ENCODE measurements at places on chromosomes 16 and 17. TPM values are rescaled to one million over a fixed set of nuclear protein-coding genes. Genes with fewer than 3 reads are reported as not detected.
A peak's percentile ranks its signal among the peaks of the same experiment; 100 is the strongest.

DNA sequence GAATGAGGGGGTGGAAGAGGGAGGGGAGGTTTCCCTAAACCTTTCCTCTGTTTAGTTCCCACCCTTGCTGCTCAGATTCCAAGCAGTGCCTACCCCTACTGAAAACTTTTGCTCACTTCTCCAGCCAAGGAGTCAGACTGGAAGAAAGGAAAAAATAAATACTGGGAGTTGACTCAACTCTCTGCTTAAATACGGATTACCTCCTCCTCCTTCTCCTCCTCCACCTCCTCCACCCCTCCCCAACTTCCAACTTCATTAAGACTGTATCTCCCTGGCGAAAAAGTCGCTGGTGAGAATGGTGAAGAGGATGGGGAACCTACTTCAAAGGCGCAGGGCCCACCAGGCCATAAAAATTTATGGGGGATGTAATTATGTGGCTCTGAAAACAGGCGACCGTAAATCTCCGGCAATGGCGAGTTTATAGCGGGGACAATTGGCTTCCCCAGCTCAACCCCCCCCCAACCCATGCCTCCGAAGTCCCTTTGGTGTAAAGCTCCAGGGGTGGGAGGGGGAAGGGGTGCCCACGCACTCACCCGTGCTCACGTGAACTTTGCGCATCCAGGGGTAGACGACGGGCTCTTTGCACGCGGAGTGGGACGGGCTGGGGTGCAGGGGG is 712 bp downstream of the HOXB4 start:
- H3K27me3 ChIP-seq = no peaks in the 10 kb centered on the region
- H3K4me3 ChIP-seq = peak overlapping the region; percentile 82
- peaks cover 8% of the 10 kb centered on the region for H3K4me1 ChIP-seq
- H3K36me3 ChIP-seq = no peaks in the 10 kb centered on the region

Gene PPP1R27
- total RNA-seq = not detected

Gene CHMP6
- 48.1 TPM for total RNA-seq

DNA sequence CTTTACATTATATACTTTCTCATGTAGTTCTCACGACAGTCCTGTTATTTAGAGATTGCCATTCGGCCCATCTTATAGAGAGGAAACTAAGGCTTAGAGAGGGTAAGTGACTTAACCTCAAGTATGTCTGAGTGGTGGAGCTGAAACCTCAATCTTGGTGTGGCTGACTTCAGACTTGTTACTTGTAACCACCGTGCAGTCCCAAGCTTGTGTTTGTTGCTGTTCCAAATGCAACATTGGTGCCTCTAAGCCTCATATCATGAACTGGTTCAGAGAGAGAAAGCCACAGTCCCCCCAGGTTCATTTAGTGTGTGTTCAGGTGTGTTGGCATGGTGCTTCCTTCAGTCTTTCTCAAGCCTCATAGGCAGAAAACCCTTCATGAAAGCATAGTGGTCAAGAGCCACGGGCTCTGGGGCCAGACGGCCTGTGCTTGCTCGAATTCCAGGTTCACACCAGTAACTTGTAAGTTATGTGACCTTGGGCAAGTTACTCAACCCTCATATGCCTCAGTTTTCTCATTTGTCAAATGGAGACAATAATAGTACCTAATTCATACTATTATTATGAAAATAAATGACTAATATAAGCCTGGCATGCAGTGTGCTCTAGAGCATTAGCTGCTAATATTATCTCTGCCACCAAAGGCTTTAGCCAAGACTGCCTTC is 39.9 kb downstream of the CDH1 start:
- H3K27me3 ChIP-seq = no peaks in the 10 kb centered on the region
- H3K4me3 ChIP-seq = no peak overlapping the region
- H3K4me1 ChIP-seq = peaks cover 9% of the 10 kb centered on the region
- no peak for DNase-seq
- no peak overlapping the region for H3K27ac ChIP-seq
- no peaks in the 10 kb centered on the region for H3K36me3 ChIP-seq

Gene BAIAP3
- 12.8 TPM for total RNA-seq

GRCh38 chr17:67800495-67800928 is 24.8 kb upstream of the BPTF start:
- no peaks in the 10 kb centered on the region for H3K36me3 ChIP-seq
- H3K4me3 ChIP-seq = no peak overlapping the region
- DNase-seq = peak; percentile 20
- no peaks in the 10 kb centered on the region for H3K4me1 ChIP-seq
- no peaks in the 10 kb centered on the region for H3K27me3 ChIP-seq

GRCh38 chr17:61470530-61471136 is 18.4 kb downstream of the TBX4 start:
- H3K27ac ChIP-seq = no peak overlapping the region
- no peaks in the 10 kb centered on the region for H3K4me1 ChIP-seq
- H3K36me3 ChIP-seq = no peaks in the 10 kb centered on the region
- H3K27me3 ChIP-seq = no peaks in the 10 kb centered on the region
- no peak for DNase-seq

GRCh38 chr16:83365166-83365565 is 442.6 kb upstream of the HSBP1 start:
- H3K4me1 ChIP-seq = no peaks in the 10 kb centered on the region
- H3K27ac ChIP-seq = no peak overlapping the region
- DNase-seq = no peak
- H3K36me3 ChIP-seq = no peaks in the 10 kb centered on the region
- H3K4me3 ChIP-seq = no peak overlapping the region

GRCh38 chr17:351449-351738 is 1.2 kb downstream of the RPH3AL start:
- no peak overlapping the region for H3K27ac ChIP-seq
- H3K4me3 ChIP-seq = no peak overlapping the region

Gene ALOXE3
- not detected for total RNA-seq

Gene HOXB7
- 0.60 TPM for total RNA-seq

DNA sequence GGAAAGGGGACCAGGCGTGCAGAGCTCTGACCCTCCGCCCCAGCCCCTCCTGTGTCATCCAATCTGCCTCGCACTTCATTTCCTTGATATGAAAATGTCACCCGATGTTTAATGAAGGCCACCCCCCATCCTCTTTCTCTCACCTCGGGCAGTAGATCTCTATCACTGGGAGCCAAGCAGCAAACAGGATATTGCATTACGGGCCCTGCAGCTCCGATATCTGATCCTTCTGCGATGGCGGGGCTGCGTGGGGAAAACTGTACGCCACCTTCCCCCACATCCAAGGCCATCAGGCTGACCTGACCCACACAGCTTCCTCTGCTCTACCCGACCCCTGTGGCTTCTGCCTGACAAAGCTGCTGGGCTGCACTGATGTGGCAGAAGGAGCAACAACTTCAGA is 74.9 kb downstream of the DYNLRB2 start:
- no peak overlapping the region for H3K4me3 ChIP-seq
- H3K27me3 ChIP-seq = no peaks in the 10 kb centered on the region
- no peaks in the 10 kb centered on the region for H3K4me1 ChIP-seq
- no peak for DNase-seq

DNA sequence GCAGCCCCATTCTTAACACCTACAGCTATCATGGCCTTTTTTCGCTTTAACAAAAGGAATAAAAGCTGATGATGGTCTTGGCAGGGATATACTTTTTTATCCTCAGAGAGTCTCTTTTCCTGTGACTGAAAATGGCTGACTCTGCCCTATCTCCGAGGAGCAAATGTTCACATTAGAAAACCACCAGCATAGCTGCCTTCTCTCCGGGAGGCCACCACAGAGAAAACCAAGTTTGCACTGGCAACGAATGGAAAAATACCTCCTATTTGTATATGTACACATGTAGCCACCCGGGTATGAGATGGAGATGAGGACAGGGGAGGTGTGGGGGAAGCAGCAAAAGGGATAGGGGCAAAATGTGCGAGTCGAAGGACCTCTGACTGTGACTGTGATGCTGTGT is 88.2 kb downstream of the STX8 start:
- no peak overlapping the region for H3K4me3 ChIP-seq
- DNase-seq = no peak

DNA sequence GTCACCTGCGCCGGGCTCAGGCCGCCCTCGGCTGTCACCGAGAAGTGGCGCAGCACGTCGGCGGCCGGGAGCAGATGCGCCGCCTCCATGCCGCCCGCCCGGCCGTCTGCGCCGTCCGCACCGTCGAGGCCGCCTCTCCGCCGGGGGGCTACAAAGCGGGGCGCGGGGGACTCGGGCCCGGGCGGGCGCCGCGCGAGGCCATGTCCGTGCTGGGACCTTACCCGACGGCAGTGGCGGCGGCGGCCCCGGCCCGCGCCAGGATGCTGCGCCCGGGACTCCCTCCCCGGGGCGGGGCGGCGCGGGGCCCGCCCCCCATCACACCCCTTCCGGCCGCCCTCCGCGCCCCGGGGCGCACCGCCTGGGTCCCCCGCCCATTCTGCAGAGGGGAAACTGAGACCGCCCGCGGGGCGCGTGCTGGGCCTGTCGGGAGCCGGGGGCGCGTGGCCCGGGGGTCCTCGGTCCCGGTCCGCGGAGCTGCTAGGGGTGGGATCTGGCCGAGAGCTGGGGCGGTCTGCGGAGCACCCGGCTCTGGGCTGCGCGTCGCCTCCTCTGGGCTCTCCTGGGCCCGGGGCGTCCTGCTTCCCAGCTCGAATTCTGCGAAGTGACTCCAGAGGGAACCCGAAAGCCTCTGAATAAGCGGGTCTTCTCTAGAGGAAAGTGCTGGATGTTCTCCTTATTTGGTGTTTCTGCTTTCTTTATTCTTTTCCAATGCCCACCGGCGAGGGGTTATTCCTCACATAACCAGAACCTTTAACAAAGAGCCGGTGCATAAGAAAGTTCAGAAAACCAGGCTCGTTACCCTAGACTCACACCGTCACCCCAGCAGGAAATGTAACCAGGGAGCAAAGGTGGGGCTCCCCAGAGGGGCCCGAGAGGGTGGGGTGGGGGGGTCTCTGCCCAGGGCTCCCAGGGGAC is at the start of gene ATP2A3:
TSS of gene ATP2A3 (minus strand) at position 235 of the 915 bp plus-strand sequence. CDS start at position 89, 146 bp downstream.
- peaks cover 5% of the 10 kb centered on the region for H3K36me3 ChIP-seq
- H3K4me3 ChIP-seq = peak within 1 kb of the TSS; percentile 98
- H3K27me3 ChIP-seq = no peaks in the 10 kb centered on the region
- H3K27ac ChIP-seq = peak within 1 kb of the TSS; percentile 79

Gene TBX2
- total RNA-seq = not detected

Gene PRKCB
- 84.7 TPM for total RNA-seq

- H3K36me3 ChIP-seq = no peaks in the 10 kb centered on the region
- no peaks in the 10 kb centered on the region for H3K27me3 ChIP-seq
- no peak for DNase-seq
These were observed 27.2 kb upstream of the TMEM220 start for GRCh38 chr17:10757067-10757466.

Gene ASIC2
- total RNA-seq = not detected

DNA sequence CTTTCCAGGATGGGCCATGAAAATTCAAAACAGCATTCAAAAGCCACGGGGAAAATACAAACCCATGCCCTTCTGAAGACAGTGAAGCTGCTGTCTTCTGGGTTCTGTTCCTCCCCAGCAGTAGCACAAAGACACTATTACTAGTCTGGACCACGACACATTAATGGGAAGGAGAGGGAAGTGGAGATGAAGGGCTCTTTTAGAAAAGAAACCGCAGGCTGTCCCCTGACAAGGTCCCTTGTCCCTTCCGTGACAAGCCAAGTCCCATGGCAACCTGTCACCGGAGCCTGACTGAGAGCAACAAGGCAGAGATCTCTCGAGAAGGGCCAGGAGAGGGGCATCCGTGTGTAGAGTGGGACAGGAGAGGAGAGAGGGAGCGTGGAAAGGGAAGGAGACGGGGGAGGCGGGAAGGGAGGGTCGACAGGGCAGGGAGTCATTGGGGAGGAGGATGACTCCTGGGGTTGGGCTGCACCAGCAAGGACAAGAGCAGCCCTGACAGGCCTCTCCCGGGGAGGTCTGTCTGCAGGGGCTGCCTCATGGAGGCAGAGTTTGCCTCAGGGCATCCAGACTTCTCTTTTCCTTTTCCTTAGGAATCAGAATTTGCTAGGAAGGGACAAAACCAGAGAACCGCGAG is 436.2 kb downstream of the SLC39A11 start:
- H3K27me3 ChIP-seq = no peaks in the 10 kb centered on the region
- H3K36me3 ChIP-seq = no peaks in the 10 kb centered on the region
- DNase-seq = no peak
- H3K27ac ChIP-seq = no peak overlapping the region
- H3K4me3 ChIP-seq = no peak overlapping the region

GRCh38 chr17:37220607-37220953 is 155.2 kb upstream of the C17orf78 start:
- H3K27me3 ChIP-seq = no peaks in the 10 kb centered on the region
- no peak overlapping the region for H3K4me3 ChIP-seq
- H3K4me1 ChIP-seq = no peaks in the 10 kb centered on the region
- peaks cover 7% of the 10 kb centered on the region for H3K36me3 ChIP-seq

DNA sequence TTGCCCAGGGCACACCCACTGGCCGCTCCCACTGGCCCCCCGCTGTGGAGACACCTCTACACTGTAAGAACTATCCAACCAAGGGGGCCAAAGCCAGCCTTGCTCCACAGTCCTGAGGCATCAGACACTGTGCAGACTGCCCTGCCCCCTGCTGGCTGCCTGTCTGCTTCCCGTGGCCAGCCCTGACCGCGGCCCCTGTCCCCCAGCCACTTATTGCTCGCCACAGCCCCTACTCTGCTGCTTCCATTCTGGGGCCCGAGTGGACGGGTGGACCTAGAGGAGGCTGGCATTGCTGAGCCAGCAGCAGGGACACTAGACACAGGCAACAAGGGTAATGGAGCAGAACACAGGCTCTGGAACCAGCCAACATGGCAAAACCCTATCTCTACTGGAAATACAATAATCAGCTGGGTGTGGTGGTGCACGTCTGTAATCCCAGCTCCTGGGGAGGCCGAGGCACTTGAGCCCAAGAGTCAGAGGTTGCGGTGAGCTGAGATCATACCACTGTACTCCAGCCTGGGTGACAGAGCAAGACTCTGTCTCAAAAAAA is 19.7 kb upstream of the LRRC37A3 start:
- H3K4me3 ChIP-seq = no peak overlapping the region
- H3K36me3 ChIP-seq = no peaks in the 10 kb centered on the region
- H3K27ac ChIP-seq = no peak overlapping the region
- no peaks in the 10 kb centered on the region for H3K27me3 ChIP-seq

Gene KRTAP1-1
- not detected for total RNA-seq

- H3K36me3 ChIP-seq = no peaks in the 10 kb centered on the region
- no peak overlapping the region for H3K27ac ChIP-seq
- DNase-seq = no peak
- no peak overlapping the region for H3K4me3 ChIP-seq
- H3K27me3 ChIP-seq = no peaks in the 10 kb centered on the region
- no peaks in the 10 kb centered on the region for H3K4me1 ChIP-seq
These were observed 11.1 kb downstream of the CD300LG start for GRCh38 chr17:43857957-43858600.

Measured in T-cell (primary cell).